ENCODE measurements at places on chromosomes 5 and 9. TPM values are rescaled to one million over a fixed set of nuclear protein-coding genes. Genes with fewer than 3 reads are reported as not detected.

BTNL8 gene
- total RNA-seq = not detected

CSF2 gene
- total RNA-seq = not detected

SMIM33 gene
- not detected for total RNA-seq

ANKRD34B gene
- not detected for total RNA-seq

SV2C gene
- total RNA-seq = not detected

Measured in ascending aorta (tissue), 2 donors.